Kidney capillary endothelial cell (primary cell): ENCODE measurements at places on chromosomes 5 and 9.

- DNase-seq = no peak
Observed at GRCh38 chr9:98877311-98877710, 66.4 kb upstream of the COL15A1 start.

DNA sequence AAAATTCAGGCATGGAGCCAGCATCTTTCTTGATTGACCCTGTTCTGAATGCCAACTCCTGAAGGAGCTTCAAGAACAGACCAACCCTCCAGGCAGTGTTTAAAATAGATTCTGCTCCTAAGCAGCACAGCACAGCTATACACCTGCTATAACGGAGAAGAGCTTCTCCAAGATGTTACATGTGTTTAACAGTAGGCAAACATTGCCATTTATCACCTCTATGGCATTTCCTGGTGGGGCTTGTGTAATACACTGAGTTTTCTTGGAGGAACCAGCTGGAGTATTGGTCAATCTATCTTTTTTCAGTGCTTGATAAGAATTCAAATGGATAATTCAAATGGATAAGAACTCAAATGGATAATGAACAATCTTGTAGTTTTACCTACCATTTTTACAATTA, 615.1 kb downstream of the CDH12 start:
- DNase-seq = no peak

DNA sequence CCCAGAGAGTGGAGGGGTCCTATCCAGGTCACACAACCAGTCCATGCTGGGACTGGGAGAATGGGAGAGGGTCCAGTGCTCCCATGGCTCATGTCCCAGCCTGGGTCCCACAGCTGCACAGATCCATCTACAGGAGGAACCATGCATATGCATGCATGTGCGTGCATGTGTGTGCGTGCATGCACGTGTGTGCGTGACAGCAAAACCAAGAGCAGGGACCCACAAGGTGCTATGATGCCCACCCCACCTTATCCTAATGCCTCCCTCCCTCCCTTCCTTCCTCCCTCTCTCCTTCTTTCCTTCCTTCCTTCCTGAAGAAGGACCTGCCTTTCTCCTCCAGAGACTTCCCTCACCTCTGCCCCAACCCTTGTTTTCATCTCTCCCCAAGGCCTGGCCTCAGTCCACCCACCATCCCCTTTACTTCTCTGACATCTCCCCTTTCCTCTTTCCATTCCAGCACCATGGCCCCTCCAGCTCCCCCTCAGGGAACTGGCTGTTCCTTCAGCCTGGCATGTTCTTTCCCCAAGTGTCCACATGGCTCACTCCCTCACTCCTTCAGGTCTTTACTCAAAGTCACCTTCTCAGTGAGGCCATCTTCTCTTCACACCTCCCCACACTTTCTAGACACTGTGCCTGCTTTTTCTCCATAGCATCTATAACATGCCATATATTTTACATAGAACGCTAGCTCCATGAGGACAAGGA, 21.8 kb downstream of the AQP7 start:
- DNase-seq = no peak

DNA sequence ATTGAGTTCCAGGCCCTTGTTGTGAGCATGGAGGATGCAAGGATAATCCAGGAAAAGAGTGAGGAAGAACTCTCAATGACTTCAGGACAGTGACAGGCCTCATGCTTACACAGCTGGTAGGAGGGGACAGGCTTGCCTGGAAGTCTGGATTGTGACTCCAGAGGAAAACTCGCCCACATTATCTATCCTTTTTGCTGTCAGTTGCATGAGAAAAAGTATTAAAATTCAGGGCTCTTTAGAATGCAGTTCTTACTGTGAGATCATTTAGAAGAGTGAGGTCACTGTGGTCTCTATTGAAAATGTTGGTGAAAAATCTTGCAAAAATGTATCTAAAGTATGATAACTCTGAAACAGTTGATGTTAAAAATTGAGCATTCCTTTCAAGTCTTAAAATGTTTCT, 30.5 kb downstream of the NTRK2 start:
- DNase-seq = no peak

- DNase-seq = no peak
Observed at GRCh38 chr5:19104948-19105347, 883.1 kb downstream of the CDH18 start.

DNA sequence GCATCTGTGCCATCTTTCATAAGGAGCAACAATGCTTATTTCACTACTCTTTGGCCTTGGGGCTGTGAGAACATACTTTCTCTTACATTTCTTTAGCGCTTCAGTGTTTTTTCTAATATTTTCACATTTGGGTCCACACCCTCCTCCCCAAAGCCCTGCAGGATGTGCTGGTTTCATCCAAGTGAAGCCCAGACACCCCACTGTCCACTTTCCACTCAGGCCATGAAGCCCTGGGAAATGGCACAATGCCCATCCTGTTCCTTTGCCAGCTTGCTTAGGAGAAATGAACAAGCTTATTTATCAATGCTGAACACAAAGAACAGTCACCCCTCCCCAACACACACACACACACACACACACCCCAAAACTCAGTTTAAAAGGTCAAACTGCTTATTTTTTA, 17.3 kb upstream of the TMOD1 start:
- DNase-seq = no peak

GRCh38 chr9:120734607-120735410, 20.5 kb upstream of the MEGF9 start:
- no peak for DNase-seq

DNA sequence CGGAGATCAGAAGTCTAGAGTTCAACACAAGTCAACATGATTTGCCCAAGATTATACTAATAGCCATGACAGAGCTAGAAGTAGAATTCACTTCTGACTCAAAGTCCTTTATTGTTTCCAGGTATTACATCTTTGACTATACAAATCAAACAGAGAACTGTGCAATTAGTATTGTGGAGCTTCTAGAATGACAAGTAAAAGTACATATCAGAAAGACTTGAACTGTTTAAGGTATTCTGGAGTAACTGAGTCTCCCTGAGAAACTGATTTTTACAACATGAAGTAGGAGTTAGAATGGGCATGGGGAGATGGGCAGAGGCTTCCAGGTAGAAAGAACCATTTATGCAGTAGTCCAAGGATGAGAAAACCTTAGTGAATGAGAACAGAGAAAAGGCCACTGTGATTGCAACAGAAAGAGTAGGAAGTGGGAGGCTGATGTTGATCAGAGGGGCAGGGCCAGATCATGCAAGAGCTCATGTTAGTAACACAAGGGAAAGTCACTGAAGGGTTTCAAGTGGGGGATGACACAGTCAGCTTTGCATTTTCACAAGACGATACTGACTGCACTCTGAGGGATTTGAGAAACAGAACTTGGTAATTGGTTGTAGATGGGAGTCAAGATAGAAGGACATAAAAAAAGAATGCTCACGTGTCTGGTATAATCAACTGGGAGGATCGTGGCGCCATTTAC, 280.7 kb downstream of the RFX3 start:
- DNase-seq = no peak

- no peak for DNase-seq
Observed at GRCh38 chr5:123441408-123441807, 18.2 kb upstream of the CEP120 start.

GRCh38 chr5:77642738-77643653, 4.5 kb upstream of the OTP start:
- no peak for DNase-seq

GRCh38 chr9:109771796-109772531, 8.0 kb upstream of the PALM2AKAP2 start:
- no peak for DNase-seq

DNA sequence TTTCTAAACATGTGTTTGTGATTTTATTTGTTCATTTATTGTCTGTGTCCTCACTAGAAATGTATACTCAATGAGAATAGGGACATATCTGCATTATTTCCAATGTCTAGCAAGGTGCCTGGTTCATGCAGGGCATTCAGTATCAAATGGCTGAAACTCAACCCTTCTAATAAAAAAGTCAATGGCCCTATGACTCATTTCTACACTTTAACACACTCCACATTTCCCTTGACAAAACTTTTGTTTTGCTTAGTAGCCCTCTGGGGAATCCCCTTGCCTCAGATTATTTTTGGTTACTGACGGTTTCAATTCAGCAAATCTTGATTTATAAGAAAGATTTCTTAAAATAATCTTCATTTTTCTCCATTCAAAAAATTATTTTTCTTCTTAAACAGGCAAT, 206.0 kb upstream of the DMRTA1 start:
- DNase-seq = no peak

DNA sequence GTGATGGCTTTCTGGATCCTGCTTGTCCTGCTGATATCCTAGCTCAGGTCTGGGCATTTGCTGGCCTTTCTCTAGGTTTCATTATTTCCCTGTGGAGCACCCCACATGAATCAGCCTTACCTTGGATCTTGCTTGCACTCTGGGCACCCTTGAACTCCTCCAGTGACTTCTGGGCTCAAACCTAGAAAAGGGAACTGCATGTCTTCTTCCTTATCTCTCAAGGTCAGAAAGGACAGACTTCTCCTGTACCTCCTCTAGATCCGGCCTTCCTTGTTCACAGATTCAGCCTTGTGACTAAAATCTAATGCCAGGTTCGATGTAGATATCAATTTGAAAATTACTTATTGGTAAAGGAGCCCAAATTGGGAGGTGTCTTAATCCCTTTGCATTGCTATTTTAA, 267.9 kb downstream of the PARP8 start:
- no peak for DNase-seq

DNA sequence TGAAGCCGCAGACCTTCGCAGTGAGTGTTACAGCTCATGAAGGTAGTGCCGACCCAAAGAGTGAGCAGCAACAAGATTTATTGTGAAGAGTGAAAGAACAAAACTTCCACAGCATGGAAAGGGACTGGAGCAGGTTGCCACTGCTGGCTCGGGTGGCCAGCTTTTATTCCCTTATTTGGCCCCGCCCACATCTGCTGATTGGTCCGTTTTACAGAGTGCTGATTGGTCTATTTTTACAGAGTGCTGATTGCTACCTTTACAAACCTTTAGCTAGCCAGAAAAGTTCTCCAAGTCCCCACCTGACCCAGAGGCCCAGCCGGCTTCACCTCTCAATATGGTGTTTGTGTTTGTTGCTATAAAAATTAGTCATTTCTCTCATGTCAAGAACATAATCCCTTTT, 49.7 kb downstream of the RECK start:
- DNase-seq = no peak

DNA sequence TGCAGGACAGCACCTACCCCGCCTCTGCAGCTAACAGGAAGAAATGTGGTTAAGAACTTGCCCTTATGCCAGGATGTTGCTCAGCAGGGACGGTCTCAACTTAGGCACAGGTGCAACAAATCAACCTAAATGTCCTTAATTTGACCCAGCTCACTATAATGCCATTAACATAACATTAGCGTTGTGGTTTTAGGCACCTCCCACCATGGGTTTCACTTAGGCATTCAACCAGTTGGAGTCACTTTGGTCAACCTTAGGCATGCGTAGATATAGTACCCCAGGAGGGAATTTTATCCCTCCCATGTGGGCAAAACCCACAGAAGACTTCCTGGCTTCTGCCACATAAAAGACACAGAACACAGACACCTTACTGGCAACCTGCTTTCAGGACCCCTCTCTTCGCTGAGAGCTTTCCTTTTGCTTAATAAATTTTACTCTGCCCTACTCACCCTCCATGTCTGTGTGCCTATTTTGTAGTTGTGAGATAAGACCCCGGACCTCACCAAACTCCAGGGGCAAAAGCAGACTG, 8.7 kb upstream of the ERAP1 start:
- DNase-seq = no peak

- no peak for DNase-seq
Observed at GRCh38 chr5:43161244-43161643, 30.8 kb upstream of the NIM1K start.

- DNase-seq = no peak
Observed at GRCh38 chr9:93100276-93100636, 4.2 kb downstream of the CARD19 start.
